ENCODE measurements at places on chromosomes 1 and 21. TPM values are rescaled to one million over a fixed set of nuclear protein-coding genes. Genes with fewer than 3 reads are reported as not detected.

DNA sequence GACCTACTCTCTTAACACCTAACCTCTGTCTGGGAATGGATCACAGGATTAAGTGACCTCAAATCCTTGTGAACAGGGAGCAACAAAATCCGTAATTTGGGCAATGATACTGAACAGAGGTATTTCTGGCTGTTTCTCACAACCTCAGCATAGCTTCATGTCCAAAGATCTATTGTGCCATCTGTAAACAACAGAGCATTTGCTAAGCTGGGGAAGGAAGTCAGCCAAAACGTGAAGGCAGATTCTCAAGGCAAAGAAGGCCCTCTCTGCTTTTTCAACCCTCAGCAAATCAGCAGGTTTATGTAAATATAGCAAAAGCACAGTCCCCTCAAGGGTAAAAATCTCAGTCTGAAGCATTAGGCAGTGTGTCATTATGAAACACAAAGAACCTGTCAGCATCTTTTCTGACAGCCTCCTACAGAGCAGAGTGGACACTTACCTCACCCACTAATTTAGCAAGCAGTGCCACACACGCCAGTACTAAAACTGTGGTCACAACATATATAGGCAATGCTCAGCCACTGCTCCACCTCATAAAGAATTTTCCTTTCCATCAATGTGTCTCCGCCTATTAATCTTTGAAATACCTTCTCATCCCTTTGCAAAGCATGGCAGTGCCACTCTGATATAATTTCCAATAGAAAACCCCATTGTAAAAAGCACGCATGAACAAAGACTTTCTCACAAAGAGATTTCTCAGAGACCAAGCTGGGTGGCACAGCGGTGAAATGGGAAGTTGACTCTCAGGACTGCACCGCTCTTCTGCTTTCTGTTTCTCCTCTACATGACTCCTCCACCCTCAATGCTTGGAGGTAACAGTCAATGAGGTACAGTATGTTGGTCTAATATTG, 188.0 kb downstream of the RERE start:
- no peak for DNase-seq

DNA sequence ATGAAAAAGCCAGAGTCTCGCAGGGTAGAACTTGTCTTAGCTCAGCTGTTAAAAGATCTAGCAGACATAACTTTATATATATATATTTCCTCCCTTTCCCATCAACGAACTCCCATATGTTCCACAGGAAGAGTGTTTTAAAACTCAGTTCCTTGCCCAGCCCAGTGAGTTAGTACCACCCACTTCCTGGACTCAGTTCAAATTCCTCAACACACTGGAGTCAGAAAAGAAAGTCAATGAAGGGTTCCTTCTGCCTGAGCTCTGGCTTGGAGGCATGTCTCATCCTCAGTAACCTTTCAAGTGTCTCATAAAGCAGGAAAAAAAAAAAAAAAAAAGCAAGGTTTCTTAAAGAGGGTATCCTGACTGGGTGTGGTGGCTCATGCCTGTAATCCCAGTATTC, 15.6 kb downstream of the TPM3 start:
- peak; percentile 89 for DNase-seq

GRCh38 chr1:190754666-190755065, 277.0 kb upstream of the BRINP3 start:
- peak; percentile 20 for DNase-seq

GRCh38 chr1:199129247-199129646, 490.4 kb downstream of the PTPRC start:
- DNase-seq = peak; percentile 46

DNA sequence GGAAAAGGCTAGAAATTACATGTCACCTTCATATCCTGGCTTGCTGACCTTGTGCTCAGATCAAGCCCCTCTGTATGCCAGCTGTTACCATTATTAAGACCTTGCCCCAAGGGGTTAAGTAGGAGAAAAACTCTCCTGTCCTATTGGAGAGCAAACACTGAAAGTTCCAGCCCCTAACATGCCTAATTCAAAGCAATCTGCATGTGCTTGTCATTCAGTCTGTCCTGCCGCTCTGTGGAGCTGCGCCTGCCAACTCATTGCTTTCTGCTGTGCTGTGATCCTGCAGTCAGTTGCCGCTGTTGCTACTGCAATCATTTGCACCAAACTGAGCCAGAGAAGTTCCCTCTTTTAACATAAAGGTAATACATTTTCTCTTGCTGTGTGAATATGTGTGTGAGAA, 113.4 kb downstream of the DISP1 start:
- peak; percentile 63 for DNase-seq

- DNase-seq = no peak
Observed at GRCh38 chr1:224565611-224566406, 50.3 kb upstream of the CNIH3 start.

DNA sequence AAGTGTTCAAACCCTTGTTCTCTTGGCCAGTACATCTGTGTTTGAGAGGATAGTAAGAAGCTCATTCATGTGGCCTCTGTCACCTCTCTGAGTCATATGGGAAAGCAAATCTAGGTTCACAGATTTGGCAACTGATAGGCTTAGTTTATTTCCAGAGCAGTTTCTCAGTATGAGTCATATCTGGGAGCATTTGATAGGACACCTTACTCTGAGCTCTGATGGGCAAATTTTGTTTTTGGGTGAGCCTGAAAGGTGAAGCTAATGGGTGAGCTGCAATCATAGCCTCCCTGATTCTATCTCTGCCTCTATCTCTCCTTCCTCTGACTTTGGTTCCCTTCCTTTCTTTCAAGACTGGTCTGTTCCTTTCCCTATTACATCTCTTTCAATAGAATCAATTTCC, 134.4 kb downstream of the S1PR1 start:
- peak; percentile 80 for DNase-seq

DNA sequence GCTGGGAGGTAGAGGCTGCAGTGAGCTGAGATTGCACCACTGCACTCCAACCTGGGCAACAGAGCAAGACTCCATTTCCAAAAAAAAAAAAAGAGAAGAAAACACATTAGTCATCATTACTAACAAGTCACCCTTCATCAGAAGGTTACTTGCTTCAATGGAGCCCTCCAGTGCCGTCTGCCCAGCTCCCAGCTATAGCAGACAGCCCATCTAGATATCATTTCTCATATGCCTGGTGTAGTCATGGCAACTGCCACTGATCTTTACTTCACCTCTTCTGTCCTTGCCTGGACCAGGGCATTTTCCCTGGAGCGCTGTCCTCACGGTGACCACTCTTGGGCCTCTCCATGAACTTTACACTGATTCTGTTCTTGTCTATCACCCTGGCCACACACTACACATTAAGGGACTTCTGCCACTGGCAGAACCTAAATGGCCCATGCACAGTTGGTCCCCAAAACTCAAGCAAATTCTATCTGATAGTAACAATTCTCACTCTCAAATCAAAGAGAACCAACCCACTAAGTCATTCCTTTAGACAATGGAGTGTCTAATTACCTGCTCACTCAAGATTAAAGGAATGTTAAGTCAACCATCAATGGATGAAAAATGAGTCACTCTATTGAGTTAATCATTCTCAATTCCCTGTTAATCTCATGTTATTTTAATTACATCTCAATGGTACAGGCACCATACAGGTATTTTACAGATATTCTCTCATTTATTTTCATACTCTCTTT, 12.9 kb downstream of the GPA33 start:
- DNase-seq = no peak

GRCh38 chr1:36156329-36157114, 562 bp downstream of the MAP7D1 start:
- DNase-seq = peak; percentile 73

DNA sequence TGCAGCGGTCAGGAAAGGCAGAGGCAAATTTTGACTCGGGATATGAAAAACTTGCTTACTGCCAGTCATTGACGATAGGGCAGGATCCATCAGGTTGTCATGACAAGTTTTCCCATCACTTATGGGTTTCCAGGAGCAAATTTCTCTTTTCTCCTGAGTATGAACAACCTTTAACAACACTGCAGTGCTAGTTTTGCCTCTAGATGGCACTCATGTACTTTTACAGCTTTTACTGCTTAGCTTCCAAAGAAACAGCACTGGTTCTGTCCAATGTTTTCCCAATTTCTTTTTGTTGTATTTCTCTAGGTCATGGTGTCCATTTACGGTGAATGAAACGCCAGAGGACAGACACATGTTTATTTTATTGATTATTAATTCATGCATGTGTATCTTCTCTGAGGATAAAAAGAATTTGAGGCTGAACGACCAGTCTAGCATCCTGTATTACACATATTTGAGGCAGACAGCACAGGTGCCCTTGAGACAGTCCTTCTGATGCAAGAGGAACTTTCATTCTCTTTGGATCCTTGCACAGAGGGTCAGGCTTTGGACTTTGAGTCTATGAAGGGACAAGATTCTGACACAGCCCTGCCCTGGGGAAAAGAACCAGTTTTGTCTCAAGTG, 112.3 kb upstream of the TRABD2B start:
- DNase-seq = peak; percentile 73

DNA sequence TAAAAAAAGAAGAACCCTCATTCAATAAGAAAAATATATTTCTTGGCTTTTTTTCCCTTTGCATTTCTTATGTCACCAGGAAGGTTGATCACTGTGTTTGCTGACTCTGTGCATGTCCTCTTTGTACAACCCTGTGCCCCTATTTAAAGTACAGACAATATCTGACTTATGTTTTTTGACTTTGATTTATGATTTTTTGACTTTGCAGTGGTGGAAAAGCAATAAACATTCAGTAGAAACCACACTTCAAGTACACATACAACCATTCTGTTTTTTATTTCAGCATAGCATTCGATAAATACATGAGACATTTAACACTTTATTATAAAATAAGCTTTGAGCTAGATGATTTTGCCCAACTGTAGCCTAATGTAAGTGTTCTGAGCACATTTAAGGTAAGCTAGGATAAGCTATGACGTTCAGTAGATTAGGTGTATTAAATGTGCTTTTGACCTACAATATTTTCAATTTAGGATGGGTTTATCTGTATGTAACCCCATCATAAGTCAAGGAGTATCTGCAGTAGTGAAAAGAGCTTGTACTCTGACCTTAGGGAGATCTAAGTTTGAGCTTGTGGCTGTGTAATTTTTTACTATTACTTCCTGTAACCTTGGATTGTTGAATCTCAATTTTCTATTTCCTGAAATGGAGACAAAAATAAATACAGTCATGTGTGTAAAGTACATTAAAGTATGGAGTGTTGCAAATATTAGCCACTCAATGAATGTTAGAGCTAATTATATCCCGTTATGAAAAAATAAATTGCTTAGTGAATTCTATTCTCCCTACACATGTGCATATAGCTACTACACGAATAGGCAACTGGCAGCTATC, 1.2 kb downstream of the RNASEL start:
- DNase-seq = no peak

DNA sequence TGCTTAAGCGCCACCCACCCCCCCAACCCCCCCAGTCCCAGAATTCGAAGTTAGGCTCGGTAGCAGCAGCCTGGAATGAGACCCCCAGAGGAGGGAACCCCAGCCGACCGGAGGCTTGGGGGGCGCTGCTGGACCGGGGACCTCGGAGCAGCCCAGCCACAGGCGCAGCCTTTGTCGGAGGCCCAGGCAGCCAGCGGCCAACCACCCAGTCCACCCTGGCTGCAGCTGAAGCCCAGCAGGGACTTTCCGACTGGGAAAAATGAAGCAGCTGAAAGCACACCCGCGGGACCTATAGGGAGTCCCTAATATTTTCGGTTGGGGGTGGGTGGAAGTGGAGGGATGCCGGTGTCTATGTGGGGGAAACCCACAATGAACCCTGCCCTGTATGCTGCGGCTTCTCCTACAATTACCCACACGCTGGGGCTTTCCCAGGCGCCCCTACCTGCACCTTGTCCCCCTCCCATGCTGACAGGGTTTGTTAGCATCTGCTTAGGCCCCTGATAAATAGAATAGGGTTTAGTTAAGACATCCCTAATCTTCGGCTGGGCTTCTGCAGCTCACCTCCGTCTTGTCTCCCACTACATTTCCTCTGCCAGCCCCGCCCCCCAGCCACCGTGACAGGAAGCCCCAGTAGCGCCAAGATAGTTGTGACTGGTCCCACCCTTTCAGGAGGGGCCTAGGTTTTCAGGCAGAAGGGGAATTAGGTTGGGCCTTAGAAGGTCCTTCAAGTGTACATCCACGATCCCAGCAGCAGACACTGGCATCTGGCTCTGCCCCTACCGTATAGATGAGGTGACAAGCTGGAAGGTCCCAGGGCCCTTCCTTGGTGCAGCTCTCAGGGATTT, 838 bp downstream of the CCDC28B start:
- peak; percentile 70 for DNase-seq

DNA sequence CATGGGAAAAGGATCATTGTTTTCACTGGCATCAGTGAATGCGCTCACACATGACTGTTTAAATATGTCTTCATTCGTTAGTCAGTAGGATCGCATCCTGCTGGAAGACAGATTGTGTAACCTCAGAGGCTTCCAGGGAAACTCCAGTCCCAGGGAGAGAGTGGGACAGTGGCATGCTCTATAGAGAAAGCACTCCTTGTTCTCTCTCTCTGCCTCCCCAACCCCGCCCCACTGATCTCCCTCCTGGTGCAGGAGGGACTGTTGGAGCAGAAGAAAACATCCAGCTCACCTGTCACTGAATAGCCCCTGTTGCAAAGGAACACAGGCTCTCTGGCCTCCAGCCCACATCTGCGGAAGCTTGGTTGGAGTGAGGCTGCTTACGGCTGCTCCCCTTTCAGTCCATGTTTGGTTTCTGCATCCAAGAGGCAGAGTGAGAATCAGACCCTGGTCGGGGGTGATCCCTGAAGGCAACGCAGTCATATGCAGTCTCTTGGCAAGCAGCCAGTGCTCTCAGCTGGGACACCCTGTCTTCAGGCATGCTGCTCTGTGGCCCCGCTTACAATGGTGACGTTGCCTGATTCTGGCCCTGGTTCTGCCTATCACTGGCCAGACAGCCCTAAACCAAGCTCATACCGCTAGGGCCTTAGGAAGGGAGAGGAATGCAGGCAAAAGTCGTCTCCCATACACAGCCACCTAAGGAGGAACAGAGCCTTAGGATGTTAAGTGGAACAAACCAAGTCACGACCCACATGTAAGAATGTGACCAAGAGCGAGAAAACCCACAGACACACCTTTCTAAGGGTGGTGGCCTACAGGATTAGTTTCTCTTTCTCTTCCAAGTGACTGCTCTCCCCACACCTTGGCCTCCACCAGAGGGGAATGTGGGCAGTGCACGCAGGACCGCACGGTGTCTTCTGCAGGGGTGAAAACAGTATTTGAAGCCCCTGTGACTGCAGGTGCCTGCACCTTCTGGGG, 39.7 kb downstream of the BACE2 start:
- DNase-seq = peak; percentile 78

- no peak for DNase-seq
Observed at GRCh38 chr1:150763018-150763417, 2.6 kb downstream of the CTSS start.

GRCh38 chr1:87717157-87717670, 388.5 kb downstream of the LMO4 start:
- DNase-seq = no peak

- DNase-seq = no peak
Observed at GRCh38 chr1:4603295-4604110, 50.9 kb upstream of the AJAP1 start.

- DNase-seq = no peak
Observed at GRCh38 chr1:4016351-4017130, 116.5 kb upstream of the C1orf174 start.

The HSF2BP gene
- 0.65 TPM for total RNA-seq

The RHOU gene
- 17.5 TPM for total RNA-seq

The SYCP1 gene
- not detected for total RNA-seq

The GBP6 gene
- not detected for total RNA-seq

The GUCA2B gene
- not detected for total RNA-seq

The TMEM82 gene
- not detected for total RNA-seq

The IL23R gene
- total RNA-seq = not detected

The FCAMR gene
- not detected for total RNA-seq

The ASTN1 gene
- total RNA-seq = not detected
